NB4 (cell line): ENCODE measurements at places on chromosomes 2 and 18.

DNA sequence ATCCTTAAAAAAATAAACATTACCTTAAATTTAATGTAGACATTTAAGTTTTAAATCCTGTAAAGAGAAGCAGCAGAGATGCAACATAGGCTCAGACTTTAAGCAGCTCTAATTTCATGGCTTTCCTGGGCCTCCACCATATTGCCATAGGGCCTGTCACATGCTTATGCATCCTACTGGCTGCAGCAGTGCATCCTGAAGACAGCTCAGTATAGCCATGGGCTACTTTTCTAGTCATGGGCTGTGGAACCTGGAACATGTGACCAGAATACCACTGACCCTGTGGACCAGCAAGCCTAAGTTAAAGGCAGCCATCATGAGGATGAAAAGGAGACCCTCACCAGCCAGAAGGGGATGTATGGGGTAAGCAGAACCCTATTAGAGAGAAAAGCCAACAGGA, 10.7 kb downstream of the RMP24 start:
- no peak for DNase-seq

DNA sequence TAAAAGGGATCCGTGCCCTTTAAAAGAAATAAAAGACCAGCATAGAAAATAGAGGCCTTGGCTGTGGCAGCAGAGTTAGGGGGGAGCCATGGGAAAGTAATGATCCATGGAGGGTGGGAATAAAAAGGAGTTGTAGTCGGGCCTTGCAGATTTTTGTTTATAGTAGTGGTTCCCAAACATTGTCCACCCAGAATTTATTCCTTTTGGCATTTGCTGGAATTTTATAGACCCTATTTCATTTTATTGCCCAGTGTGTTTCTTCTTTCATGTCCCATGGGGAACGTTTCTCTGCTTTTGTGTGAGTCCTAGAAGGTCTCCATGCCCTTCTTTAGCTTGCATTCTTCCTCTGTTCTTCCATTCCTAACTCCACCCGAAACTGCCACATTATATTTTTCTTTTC, 222.2 kb downstream of the LTBP1 start:
- no peak for DNase-seq

GRCh38 chr2:216206821-216207220, 97.7 kb downstream of the XRCC5 start:
- no peak for DNase-seq

DNA sequence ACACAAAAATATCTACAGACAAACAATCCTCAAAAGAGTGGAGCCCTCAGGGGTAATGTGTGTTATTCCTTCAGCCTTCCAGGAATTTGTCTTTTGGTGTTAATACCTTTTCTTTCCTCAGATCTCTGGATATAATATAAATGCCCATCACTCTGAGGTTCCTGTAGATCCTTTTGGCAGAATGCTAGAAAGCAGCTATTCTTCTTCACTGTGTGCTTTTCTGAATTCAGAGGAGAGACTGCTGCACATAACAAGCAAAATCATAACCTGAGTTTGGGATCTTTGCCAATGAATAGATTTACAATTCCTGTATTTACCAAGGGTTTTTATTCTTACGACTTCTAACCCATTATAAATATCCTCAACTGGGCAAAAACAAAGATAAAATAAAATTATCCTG, 57.3 kb downstream of the KLF7 start:
- no peak for DNase-seq

- DNase-seq = peak; percentile 75
These were observed 81.5 kb downstream of the PRPF40A start for GRCh38 chr2:152635635-152636298.

GRCh38 chr2:156852681-156853080, 404.8 kb upstream of the GALNT5 start:
- DNase-seq = no peak

GRCh38 chr2:25491003-25491696, 149.4 kb upstream of the DNMT3A start:
- no peak for DNase-seq

DNA sequence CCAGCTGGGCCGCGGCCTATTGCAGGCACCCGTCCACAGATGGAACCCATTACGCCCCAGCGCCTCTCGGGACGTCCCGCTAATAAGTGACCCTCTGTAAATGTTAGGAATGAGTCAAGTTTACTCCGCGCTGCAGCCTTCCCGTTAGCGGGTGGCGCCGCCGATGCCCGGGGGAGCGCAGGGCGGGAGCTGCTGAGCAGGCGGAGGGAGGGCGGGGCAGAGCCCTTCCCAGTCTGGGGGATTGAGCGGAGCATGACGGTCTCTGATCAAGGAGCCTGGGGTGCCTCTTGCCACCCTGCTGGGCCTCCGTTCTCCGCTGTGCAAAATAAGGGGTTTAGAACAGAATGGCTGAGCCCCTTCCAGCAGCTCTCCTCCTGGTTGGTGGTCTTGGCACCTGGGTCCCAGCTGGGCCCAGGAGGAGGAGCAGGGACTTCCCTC, 10.5 kb downstream of the CROCC2 start:
- peak; percentile 84 for DNase-seq

DNA sequence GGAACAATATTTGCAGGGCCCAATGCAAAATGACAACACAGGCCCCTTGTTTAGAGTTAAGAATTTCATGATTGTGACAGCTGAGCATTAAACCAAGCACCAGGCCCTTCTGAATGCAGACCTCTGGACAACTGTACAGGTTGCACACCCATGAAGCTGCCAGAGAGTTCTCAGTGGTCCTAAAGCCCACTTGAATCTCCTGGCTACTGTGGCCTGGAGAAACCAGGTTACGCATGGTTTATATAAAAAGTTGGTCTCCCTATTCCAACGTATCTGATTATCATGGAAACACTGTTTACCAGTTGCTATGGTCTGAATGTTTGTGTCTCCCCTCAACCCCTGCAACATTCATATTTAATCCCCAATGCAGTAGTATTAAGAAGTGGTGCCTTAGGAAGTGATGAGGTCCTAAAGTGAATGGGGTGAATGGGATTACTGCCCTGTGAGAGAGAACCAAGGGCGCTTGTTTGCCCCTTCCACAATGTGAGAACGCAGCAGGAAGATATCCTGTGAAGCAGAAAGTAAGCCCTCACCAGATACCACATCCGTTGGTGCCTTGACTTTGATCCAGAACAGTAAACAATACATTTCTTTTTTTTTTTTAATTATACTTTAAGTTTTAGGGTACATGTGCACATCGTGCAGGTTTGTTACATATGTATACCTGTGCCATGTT, 48.0 kb upstream of the ANXA4 start:
- peak; percentile 71 for DNase-seq

GRCh38 chr2:30206461-30207430, 24.6 kb upstream of the LBH start:
- DNase-seq = no peak

- no peak for DNase-seq
These were observed 213.7 kb downstream of the TSN start for GRCh38 chr2:121969166-121969565.

DNA sequence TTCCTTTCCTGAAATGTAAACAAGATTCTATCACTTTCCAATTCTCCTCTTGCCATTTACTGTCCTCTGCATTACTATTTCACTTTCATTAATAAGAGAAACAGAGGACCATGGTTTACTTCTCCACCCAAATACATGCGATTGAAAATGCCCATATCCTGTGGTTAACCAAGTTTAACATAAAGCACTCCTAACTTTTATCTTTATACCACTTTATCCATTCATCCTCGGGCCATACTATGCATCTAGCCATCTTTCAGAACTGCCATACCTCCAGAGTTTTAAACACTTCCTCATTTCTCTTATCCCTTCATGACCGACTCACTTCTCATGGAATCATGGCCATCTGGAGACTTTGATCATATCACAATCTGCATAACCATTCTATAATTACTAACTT, 1182.3 kb downstream of the CNTNAP5 start:
- no peak for DNase-seq
